Stimulated activated effector memory CD8-positive, alpha-beta T cell treated with anti-CD3 and anti-CD28 coated beads, Interleukin-12 subunit alpha, Interleukin-12 subunit beta, amount 100 ng/mL, for 72 hours (primary cell): ENCODE measurements at places on chromosomes 1 and 21.
A peak's percentile ranks its signal among the peaks of the same experiment; 100 is the strongest.

DNA sequence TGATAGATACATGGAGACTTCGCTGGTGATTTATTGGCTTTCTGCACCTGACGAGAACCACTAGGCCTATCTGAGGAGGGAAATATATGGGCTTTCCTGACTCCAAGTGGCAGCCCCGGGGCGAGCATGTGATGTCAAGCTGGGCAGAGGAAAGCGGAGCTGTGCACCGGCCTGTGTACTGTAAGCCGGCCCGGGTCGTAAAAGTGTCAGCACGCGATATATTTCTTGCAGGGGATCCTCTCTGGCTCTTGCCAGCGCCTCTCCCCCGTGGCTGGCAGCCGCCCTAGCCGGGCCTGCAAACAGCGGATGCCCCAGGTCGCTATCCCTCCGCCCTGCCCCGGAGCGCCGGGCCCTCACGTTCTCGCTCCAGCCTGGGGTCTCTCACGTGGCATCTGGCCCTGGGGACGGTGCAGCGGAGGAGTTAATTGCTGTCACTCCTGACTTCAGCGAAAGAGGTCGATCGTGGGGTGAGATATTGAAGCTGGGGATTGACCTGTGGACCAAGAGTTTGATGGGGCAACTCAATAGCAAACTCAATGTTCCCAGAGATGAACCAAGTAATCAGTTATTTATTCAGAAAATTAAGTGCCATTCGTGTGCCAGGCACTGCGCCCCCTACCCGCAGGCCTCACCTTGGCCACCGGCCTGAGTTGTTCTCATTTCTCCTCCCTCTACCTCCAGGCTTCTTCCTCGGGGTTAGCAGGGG, 41.0 kb upstream of the HAO2 start:
- peak; percentile 50 for DNase-seq

- DNase-seq = no peak
Observed at GRCh38 chr1:29186252-29186651, 4.6 kb upstream of the SRSF4 start.

GRCh38 chr21:17989780-17990179, 170.6 kb upstream of the C21orf91 start:
- no peak for DNase-seq

GRCh38 chr1:77888781-77889642, 588 bp downstream of the NEXN start:
- no peak for DNase-seq

- no peak for DNase-seq
Observed at GRCh38 chr1:235313931-235314678, 13.9 kb downstream of the ARID4B start.

GRCh38 chr21:17197996-17198395, 314.8 kb upstream of the CXADR start:
- DNase-seq = no peak

DNA sequence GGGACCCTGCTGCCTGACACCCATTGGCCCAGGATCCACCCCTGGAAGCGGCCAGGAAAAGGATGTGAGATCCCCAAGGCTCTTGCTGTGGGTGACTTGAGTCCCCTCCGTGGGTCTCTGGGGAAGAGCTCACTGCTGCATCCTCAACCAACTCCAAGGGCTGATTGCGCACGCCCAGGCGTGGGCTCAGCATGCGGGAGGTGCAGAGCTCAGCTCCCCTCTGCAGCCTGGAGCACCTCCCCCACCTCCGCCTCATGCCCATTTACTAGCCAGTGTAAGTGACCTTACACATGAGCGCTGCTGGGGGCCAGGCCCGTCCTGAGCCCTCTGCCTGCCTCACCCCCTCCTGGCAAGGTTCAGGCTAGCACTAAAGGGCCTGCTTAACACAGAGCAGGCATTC, 138.4 kb upstream of the VAMP3 start:
- no peak for DNase-seq

DNA sequence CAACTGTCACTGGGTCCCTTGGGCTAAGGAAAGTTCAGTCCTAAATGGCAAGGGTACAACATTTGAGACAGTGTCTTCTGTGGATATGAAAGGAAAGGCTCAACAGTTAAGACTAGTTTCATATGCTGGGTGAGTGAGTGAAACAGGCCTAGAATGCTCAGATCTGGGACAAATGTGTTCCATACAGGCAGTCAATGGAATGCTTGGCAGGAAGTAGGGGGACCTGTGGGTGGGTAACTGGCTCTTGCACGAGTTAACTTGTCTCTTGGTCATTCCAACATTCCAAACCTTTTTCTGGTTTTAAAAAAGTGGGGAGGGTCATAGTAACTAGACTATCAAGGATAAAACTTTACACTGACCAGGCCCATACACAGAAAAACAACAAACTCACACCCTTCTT, 17.8 kb upstream of the ADAM30 start:
- no peak for DNase-seq

DNA sequence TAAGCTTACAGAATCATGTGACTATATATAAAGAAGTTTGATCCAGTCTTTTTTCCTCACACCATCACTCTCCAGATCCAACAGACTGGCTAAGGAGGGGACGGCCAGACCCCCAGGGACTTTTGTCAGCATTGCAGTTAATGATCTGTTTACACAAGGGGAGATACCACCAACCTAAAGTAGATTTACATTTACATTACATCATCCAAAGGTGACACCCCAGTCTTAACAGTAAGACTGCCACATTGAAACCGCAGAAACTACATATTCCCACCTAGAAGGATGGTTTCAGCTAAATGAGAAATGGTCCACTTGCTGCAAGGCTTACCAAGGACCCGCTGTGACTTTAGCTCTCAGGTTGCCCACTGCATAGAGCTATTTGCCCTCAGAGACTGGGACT, 3.4 kb downstream of the RCAN1 start:
- DNase-seq = no peak

- no peak for DNase-seq
Observed at GRCh38 chr1:58687516-58687915, 12.3 kb downstream of the MYSM1 start.

GRCh38 chr1:181251001-181251712, 162.7 kb downstream of the IER5 start:
- no peak for DNase-seq

GRCh38 chr1:100323419-100324106, 28.7 kb upstream of the CDC14A start:
- peak; percentile 42 for DNase-seq

- DNase-seq = no peak
Observed at GRCh38 chr1:49527606-49528305, 496.0 kb downstream of the AGBL4 start.

DNA sequence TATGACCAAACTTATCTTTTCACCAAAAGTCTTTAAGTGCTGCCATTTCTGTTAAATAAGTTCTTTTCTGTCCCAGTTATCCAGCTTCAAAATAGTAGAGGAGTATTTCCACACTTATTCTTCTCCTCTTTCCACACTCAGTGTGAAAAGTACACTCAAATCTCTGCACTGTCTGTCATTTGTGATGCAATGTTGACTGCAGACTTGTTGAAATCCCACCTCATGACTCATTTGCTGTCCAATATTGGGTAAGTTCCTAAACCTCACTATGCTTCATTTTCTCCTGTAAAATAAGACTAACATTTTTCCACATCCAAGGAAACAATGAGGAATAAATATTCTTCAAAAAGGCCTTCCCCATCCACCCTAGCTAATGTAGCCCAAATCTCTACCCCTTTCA, 17.5 kb downstream of the LRRIQ3 start:
- DNase-seq = no peak

DNA sequence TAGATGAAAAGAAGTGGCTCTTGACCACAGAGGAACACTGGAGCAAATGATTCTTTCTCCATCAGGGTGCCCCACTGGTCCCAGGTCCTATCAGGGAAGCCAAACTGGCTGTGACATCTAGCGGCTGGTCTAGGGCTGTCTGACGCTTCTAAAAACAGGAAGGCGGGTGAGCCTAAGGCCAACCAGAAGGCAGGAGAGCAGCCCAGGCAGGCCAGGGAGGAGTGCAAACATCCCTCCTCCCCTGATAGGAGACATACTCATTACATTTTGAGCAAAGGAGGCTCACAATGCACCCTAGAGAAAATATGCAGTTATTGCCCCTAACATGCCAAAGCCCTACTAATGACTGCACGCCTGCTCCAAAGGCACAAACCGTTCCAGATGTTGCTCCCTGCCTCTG, 10.4 kb upstream of the FOXE3 start:
- no peak for DNase-seq

DNA sequence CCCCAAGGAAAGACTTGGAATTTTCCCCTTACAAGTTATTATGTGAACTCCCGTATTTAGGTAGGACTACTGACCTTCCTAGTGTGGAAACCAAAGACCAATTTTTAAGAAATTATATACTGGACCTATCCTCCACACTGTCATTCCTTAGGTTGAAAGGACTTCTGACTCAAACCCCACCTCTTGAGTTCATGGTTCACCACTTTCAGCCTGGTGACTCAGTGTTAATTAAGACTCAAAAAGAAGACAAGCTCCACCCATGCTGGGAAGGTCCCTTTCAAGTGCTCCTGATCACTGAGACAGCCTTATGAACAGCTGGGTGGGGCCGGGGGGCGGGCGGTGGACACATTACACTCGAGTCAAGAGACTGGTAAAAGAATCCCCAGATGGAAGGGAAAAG, 113.2 kb downstream of the LRRC53 start:
- DNase-seq = no peak

DNA sequence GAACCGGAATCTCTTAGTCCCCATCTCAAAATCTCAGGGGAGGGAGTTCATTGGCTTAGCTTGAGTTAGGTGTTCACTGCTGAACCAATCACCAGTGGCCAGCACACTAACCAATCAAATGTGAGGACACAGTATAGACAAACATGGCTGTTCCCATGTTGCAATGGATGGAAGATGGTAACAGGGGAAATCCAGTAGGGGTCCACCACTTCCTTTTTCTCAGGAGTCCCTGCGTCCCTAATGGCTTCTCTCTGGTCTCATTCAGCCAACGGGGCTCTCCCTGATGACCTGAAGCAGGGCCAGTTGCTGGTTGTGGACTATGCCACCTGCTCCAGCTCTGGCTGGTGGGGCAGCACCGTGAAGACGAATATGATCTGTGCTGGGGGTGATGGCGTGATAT, 9.7 kb downstream of the CELA2B start:
- no peak for DNase-seq

GRCh38 chr1:92587445-92587844, 100.7 kb upstream of the GFI1 start:
- no peak for DNase-seq

DNA sequence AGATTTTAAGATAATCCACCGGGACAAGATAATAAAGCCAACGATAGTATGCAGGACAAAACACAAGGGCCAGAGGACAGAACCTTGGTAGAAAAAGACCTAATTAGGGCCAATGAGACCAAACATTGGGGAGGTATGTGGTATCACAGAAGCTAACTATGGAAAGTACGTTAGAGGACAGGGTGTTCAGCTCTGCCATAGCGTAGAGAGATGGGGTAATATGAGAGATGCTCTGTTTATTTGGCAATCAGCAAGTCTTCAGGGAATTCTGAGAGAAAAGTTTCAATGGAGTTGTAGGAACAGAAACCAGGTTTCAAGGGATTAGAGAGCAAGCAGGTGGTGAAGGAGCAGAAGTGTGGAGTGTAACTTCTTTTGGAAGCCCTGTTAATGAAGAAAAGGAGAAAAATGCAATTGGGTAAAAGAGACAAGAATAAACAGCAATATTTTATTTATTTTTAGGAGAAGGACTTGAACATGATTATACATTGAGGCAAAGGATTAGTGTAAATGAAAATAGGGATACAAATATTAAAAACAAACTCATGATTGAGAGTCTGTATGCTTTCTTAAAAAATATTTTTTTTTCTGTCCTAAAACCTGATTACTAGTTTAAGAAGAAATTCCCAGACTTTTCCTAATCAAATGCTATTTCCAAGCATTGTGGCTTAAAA, 24.0 kb downstream of the EEIG2 start:
- DNase-seq = no peak

- DNase-seq = no peak
Observed at GRCh38 chr21:41280115-41280919, 36.3 kb upstream of the FAM3B start.

DNA sequence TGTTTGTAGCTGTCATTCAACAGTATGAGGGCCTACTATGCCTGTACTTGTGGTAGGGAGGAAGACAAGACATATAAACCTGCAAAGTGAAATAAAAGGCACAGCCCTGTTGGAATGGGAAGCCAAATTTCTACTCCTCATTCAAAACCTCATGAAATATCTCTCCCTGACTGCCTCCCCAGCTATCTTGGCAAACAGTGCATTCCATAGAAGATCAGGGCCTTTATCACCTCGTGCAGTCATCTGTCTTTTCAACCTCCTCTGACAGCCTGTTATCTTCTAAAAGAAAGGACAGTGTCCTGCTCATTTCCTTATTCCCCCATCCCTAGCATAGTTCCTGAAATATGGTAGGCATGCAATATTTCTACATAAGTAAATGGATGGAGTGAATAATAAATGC, 71.0 kb downstream of the SH3GLB1 start:
- DNase-seq = no peak

DNA sequence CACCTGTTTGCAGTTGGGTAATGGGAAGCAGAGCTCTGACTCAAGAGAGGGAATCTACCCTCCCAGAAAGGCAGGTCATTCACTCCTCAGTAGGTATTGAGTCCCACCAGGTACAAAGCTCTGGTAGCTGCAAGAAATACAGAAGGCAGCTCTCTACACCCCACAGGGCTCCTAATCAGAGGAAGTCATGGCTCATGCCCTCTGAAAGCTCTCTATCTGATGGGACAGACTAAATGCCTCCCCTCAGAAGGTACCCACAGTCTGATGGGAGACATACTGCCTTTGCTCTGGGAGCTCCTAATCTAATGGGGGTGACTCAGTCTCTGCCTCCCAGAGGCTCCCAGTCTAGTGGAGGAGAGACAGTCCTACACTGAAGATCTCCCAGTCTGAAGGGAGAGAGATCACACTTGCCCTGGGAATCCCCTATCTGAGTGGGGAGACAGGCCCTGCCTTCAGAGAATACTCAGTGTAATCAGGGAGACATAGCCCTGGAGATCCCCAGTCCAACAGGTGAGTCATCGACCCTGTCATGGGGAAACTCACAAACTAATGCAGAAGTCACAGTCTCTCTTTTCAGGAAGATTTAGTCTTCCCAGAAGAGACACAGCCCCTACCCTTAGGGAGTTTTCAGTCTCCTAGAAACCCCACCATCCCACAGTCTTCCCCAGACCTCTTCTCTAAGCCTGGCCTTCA, 23.7 kb downstream of the CAMK1G start:
- DNase-seq = no peak

GRCh38 chr1:229203030-229203751, 67.7 kb upstream of the RAB4A start:
- no peak for DNase-seq

DNA sequence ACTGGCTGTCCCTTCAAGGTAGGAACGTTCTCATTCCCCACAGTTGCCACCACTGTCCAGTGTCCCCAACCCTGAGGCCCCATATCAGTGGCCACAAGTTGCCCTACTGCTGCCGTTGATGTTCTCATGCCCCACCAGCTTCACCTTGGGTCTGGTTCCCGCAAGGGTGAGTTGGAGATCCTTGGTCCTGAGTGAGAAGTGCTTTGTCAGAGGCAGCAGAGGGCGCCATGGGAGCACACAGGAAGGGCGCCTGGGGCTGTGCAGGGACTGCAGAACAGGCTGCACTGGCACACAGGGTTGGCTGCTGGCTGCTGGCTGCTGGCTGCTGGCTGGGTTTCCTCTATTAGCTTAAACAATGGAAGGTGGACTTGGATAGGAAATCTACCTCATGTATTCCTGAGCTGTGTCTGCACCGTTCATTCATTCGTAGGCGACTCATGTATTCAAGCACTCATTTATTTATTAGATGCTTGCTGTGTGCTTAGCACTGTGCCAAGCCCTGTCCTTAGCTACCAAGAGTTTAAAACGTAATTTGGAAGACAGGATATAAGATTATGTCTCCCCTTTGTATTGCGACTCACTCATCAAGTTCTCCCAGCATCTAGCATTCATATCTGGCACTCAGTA, 2.1 kb upstream of the S100A9 start:
- DNase-seq = no peak

GRCh38 chr1:59063501-59063900, 233.4 kb upstream of the FGGY start:
- no peak for DNase-seq
